ENCODE measurements at places on chromosomes 1 and 21.

DNA sequence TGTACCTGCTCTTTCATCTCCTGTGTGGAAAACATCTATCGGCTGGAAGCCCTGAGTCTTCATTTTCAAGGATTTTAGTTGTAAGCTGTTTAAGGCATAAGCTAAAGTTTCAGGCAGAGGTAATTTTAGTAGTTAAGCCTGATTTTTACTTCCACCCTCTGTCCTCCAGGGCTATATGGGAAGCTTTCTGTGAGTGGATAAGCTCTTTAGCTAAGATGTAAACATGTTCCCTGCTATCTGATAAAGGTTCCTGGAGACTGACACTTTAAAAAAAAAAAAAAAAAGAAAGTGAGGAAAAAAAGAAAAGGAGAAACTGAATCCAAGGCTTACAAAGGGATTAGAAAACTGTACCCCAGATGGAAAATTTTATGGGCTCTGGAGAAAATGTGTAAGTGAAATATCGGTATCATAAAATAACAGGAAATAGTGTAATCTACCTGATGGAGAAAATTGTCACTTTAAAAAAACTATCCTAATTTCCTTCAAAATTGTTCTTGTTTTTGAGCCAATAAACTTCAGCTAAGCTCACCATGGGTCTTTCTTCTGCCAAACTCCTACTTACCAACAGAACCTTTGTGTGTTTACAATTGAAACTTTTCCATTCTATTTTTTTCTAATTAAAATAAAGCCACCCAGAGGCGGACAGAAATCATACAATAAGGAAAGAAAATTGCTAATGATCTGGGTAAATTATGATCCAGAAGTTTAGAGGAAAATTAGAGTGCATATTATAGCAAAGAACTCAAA, 180.5 kb downstream of the TGFB2 start:
- no peak for DNase-seq

GRCh38 chr1:153364766-153365666, 7.4 kb downstream of the S100A9 start:
- no peak for DNase-seq

GRCh38 chr1:54007613-54008012, 10.4 kb downstream of the LDLRAD1 start:
- DNase-seq, result no peak

DNA sequence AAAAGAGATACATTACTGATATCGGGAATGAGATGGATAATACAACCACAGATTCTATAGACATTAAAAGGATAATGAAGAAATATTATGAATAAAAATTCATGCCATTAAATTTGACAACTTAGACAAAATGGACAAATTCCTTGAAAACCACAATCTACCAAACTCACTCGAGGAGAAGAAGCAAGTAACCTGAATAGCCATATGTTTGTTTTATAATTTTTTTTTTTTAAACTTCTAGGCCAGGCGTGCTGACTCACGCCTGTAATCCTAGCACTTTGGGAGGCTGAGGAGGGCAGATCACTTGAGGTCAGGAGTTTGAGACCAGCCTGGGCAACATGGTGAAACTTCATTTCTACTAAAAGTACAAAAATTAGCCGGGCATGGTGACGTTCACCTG, 327.9 kb downstream of the VAV3 start:
- no peak for DNase-seq

GRCh38 chr1:246107516-246108277, 399.4 kb downstream of the SMYD3 start:
- DNase-seq, result no peak

GRCh38 chr1:35298464-35298863, 30.0 kb downstream of the ZMYM4 start:
- no peak for DNase-seq

DNA sequence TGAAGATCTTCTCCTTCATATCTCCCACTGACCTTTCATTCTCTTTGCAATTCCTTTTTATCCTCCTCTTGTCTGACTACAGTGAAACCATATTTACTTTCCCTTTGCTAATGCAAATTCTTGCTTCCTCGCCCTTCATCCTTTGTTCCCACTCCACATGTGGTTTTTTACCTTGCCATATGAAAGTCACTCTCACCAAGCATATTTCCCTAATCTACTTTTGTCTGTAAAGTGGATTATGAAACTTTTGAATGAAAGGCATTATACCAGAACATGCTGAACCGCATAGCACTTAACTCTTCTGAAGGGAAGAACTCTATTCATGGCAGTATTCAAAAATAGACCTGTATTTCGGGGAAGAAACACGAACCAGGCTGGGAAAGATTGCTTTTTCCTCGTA, 8.0 kb upstream of the TMPRSS15 start:
- DNase-seq, result no peak

GRCh38 chr1:115356356-115356755, 18.3 kb upstream of the NGF start:
- no peak for DNase-seq

- no peak for DNase-seq
These were observed 59.7 kb downstream of the DESI2 start for GRCh38 chr1:244712669-244713068.

DNA sequence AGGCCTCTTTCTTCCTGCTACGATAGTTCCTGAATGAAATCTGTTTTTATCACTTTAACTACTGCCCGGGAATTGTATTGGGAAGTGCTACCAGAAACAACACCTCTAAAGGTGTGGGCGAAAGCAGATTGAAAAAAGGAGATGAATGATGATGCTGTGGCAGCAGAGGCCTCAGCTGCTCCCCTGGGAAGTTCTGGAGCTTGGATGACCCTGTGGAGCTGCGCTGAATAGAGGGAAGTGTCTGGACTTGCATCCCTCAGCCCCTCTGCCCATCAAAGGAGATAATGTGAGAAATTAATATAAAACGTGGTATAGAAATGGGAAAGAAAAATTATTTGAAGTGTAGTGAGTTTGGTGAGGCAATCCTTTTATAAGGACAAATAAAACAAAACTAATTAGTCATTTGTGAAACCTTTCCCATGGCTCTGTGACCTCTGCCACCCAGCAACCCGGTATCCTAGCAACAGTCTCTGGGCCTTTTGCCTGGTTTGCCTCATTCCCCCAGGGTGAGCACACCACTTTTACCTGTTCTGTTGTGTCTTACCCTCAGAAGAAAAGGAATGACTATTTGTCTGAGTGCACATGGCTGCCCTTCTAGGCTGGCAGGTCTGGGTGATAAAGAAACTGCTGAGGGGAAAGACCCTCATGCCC, 21.3 kb downstream of the OVAAL start:
- DNase-seq, result no peak

DNA sequence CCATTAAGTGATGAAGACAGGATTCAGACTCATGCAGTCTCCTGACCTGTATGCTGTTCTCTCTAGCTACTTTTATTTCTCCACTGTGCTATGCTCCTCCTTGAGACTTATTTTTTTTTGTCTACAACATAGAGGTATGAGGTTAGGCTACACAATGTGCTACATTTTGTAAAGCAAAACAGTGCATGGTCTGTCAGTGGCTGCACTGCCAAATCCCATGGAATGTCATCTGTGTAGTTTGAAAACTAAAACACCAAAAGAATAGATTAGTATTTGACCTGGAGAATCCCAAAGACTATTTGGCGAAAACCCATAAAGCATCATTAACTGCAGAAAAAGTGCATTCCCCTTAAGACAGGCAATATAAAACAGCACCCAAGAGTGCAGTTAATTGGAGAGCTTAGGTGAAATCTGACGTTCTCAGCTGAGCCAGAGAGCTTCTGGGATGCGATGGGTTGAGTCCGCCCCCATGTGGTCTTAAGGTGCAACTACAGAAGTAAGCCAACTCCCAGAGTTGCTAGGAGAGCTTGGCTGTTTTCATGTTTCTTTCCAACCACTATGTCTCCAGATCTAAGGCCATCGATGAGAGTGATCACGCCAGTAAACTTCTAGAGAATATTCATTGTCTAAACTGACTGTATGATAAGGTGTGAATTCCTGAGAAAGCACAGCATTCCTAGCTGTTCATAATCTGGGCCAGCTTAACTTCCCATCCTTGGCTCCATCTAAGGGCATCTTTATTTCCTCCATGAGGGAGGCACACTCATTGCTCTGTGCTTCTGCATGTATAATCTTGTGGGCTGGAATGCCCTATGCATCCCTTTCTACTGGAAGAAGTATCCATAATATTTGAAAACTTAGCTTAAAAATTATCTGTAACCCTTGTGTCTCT, 20.7 kb upstream of the CYP2J2 start:
- peak; percentile 60 for DNase-seq

DNA sequence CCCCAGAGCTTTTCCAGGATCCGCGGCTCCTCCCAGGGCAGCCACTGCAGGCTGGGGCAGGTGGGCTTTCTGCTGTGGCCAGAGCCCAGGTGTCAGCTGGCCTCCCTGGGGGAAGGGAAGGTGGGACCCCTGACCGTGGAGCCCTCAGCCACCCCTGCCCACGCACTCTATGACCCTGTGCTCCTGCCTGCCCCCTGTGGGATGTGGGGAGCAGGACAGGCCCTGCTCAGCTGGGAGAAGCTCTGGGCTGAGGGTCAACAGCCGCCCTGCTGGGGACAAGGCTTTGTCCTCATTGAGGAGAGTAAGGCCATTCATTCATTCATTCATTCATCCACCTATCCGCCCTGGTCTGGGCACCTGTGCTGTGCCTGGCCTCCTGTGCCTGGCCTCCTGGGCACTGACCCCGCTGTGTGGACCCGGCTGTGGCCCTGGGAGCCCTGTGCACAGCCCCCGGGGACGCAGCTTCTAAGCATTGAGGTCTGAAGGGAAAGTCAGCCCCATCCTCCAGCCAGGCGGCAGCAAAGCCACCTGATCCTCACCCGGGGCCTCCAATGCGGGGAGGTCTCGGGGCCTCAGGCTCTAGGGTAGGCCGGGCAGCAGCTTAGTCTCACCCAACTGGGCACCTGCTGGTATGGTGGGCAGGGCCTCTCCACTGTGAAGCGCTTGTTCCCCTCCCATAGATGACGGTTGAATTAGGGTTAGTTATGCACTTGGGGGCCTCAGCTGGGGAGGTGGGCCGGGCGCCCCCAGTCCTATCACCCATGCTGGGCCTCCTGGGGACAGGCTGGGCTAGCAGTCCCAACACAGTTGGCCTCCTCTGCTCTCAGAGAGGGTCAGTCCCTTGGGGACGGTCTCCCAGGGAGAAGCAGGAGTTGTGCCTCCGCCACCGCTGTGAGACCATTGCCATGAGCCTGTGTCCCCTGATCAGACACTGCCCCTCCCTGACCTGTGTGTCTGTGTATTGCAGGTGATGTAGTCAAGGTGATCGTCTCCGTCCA, 6.0 kb downstream of the TNFRSF14 start:
- no peak for DNase-seq

- DNase-seq, result no peak
These were observed 97.7 kb upstream of the JUN start for GRCh38 chr1:58881471-58881994.

GRCh38 chr21:38813143-38813542, 7.4 kb downstream of the ETS2 start:
- no peak for DNase-seq

GRCh38 chr1:151130987-151131586, 15.3 kb downstream of the SEMA6C start:
- DNase-seq, result peak; percentile 87

DNA sequence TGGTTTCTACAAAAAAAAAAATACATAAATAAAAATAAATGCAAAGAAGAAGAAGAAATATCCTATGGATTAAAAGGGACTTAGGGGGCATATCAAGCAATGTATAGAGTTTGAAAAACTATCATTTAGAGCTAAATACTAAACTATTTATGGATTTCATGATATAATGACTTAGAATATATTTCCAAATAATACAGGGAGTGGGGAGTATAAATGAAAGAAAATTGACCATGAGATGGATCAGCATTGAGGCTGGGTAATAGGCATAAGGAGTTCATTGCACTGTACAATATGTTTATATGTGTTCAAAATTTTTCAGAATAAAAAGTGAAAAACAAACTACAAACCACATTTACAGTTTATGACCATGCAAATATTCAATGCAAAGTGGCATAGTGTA, 18.8 kb downstream of the NHLH2 start:
- DNase-seq, result no peak
